Left hindlimb (tissue), 1 donor: ENCODE measurements at places on chromosomes 1 and 21.

DNA sequence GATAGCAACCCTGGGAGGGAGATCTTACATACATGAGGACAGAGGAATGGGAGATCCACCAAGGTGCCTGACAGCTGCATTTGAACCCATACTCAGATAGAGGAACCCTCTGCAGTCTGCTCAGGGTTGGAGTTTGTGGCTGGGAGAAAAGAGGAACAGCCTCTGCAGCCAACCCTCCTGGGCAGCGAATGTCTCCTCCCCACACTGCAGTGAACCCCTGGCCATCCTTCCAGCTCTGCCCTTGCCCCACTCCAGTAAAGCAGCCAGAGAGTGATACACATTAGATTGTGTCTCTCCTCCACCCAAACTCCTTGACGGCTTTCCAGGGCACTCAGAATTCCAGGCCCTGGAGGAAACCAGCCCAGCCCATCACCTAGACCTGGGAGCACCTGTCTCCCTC lies 137.7 kb downstream of the RUNX1 start:
- no peak for DNase-seq

- DNase-seq: peak; percentile 78
Measured at GRCh38 chr1:154975409-154976059, 1.1 kb downstream of the CKS1B start.

- no peak for DNase-seq
Measured at GRCh38 chr1:48027533-48027835, 30.3 kb upstream of the TRABD2B start.

DNA sequence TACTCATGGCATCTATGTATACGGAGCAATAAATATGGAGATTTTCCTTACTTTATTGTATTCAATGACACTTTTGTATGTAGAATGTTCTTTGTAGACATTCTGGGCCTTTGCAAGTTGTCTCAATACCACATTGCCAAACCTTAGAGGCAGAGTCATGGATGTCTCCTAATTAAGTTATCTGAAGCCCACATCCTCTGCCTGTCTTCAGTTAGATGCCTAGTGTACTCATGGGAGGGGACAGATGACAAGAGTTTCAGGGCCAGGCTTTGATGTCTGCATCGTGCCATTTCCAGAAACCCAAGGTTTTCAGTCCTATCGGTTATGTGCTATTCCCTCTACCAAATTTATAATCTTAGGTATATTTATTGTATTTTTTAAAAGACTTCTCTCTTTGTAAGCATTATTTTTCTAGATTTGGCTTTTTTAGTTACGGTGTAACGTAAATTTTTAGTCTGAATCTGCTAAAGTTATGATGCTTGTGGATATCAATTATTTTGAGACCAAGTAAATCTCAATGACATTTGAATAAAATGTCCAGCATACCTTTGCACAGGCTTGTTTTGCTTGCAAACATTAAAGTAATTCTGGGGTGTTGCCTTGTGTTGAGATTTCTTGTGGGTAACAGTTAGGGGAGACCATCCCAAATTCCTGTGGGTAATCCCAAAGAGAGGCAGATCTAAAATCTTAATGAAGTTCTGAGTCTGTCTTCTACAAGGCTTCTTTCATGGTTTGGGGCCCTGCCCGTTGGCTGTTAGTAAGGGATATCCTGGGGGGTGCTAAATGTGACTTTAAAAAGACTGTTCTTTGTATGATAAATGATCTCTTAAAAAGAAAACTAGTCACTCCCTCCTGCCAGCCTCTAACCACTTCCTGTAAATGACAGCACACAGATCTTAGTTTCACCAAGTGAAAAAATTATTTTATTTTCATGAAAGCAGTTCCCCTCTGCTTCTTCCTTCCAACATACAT lies 8.0 kb upstream of the MACF1 start:
- DNase-seq: peak; percentile 58

DNA sequence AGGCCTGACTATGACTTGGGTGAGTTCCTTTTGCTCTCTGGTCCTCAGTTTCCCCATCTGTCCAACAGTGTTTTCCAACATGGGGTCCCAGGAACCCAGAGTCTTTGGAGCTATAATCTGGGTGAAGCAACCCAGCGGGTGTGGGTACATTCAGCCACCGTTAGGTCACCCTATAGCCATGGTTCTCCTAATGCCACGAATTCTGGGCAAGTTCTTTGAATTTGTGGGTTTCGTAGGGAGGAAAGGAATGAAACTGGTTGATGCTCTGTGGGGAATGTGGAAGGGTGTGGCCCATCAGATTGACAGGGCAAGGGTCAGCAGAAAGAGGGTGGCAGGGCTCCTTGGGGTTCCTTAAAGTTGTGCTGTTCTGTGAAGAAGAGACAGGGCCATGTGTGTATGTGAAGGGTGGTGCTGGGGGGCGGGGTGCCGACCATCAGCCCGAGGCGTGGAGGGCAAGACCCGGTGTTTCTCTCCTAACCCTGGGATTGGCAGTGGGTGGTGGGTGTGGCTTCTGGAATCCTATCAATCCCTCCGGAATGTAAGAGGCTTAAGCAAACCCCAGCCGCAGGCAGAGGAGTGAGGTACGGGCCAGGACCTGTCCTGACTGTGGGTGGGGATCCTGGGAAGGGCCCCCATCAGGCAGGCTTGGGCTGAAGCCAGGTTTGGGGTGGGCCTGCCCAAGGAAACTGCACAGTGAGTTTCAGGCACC lies 35.5 kb upstream of the ZNF362 start:
- no peak for DNase-seq

DNA sequence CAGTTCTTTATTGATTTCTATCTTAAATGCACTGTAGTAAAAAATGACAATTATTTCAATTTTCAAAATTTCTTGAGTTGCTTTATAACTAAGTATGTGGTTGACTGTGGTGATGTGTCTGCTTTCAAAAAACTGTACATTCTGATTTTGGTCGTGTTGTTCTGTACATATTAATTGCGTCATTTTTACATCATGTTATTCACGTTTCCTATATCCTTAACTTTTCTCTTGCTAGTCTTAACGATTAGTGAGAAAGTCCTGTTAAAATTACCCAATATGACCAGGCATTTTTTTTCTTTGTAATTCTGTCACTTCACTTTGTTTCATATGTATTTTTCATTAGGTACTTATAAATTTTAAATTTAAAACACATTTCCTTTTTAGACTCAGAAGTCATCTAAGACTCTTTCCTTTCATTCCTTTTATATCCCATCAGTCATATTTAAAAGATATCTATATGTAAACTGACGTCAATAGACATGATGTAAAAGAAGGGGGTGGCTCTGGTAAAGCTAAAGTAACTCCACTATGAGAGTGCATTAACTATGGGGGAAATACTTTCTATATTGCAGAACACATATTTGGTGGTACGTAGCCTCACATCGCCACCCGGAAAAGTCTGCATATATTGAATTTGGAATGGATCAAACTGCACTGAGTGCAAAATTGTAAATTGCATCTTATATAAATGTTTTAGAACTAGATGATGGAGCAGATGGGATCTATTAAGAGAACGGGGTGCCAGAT lies 1.1 kb upstream of the COA6 start:
- DNase-seq: no peak

GRCh38 chr1:48019714-48020315 lies 22.6 kb upstream of the TRABD2B start:
- DNase-seq: peak; percentile 29

DNA sequence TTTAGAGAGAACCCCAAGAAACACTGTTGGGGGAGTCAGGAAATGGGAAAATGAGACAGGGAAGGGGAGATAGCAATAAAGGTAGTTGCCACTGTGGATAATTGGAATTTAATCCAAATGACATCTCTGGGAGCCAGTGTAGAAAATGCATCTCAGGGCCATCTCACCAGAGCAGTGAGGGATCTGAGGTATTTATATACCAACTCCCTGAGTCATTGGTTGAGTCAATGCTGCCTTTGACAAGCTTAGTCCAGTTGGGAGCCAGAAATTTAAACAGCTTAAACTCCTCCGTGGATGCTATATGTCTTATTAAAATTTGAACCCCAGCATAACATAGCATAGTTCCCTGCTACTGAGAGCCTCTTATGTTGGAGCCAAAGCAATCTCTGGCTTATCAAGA lies 140.3 kb downstream of the SLC30A10 start:
- DNase-seq: no peak

DNA sequence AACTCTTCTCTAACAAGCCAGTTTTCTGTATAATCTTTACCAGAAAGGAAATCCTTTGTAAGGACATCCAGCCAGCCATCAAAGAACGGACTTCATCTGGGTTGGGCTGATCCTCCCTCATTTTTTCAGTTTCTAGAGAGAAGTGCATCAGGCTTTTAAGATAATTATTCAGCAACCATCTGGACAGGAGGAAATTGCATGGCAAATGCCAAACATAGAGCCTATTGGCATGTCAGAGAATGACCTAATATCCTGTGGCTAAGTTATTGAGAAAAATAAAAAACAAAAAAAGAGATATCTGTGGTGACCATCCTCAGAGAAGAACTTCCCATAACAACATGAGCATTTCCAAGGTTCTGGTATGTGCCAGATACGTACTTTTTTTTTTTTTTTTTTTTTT lies 74.9 kb upstream of the BEND5 start:
- no peak for DNase-seq

- DNase-seq: no peak
Measured at GRCh38 chr1:91148641-91149069, 126.8 kb upstream of the ZNF644 start.

GRCh38 chr21:14080040-14080763 lies 130.6 kb downstream of the LIPI start:
- DNase-seq: no peak

DNA sequence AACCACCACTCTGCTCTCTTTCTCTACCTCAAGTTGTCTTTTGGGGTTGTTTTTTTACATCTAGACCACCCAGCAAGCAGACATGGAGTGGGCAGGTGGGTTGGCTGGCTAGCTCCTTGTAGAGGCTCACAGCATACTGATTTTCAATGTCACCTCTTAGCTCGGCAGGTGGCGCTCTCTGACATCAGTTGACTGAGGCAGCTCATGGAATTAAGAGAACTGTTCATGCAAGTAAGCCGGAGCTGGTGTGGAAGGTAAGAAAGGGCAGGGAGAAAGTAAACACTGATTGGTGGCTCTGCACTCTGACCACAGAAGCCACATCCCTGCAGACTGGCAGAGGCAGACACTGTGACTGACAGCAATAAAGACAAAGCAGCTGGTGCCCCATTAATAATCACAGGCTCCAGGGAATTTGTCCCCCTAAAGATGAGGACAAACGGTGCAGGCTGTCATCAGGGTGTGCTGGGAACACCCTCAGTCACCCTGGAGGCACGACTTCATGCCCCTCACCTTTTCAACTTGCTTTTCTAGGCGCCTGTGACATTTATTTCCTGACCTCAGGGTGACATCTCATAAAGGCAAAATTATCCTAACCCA lies 226.8 kb downstream of the LMX1A start:
- DNase-seq: peak; percentile 55

DNA sequence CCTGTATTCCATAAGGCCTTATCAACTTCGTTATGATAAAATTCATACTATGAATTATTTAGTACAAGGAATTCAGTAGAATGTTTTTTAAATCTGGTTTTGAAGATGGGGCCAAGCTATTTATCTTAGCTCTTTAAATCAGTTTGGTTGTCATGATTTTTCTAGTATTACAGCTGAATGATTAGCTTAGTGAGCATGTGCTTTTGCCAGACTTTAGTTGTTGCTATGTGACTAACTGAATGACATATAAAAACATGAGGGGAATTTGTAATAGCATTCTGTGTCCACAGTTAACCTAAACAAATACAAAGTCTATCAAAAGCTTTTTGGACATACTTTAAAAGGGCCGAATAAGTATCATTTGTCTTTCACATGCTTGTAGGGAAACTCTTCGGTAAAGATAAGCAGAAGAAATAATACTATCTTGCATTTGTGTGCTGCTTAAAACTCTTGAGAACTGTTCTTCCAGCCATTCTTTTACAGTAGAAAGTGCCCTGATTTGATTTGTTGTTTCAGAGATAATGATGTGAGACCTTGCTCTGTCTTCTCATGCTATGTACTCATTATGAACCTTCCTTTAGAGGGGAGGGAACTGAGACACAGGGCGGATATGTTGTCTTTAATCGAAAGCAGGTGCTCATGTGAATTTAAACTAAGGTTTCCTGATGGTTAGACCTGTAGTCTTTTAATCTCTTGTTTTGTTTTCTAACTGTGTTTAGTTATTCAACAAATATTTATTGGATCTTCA lies 18.8 kb downstream of the NEK7 start:
- DNase-seq: no peak

- no peak for DNase-seq
Measured at GRCh38 chr1:242004751-242005495, 6.0 kb upstream of the MAP1LC3C start.

DNA sequence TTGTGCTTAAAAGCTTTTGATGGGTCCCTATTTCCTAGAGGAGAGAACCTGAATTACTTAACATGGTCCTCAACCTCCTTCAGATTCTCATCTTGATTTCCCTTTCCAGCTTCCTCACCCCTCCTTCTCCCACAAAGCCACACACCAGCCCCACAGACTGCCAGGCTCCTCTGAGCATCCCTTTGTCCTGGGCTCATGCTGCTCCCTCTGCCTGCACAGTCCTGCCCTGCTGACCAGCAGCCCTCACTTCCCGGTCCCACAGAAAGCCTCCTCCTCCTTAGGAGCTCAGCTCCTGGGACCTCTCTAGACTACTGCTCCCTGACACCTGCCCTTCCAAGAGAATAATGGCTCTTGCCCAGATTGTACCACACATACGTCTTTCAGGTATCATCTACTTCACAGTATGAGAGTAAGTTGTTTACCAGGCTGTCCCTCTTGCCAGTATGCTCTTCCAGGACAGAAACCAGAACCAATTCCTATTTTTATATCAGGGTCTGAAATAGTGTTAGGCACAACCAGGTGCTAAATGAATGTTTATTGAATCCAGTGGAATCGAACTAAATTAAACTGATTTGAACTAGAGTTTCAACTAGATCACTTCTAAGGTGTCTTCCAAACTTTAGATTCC lies 373.4 kb downstream of the LMX1A start:
- no peak for DNase-seq

DNA sequence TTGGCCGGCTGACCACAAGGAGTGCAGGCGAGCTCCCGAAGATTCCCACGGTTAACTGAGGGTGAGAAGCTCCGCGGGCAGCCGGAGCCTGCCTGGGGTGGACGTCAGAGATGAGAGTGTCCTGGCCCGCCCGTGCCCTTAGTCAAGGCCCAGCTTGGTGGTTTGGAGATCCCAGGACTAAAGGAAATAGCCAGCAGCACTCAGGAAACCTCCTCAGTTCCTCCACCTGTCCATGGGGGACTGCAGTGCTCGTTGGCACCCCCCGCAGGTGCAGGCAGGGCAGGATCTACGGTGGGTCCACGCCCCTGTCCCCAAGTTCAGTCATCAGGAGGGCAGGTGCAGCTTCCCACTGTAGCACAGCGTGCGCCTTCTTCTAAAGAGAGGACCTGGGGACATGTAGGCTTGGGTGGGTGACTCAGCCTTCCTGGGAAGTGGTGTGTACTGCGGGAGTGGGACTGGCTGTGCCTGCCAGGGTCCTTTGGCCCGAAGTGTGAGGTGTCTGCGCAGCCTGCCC lies 32.5 kb downstream of the SLX9 start:
- no peak for DNase-seq
